ENCODE measurements at places on chromosomes 4 and X.

GRCh38 chr4:119264743-119265142, 52.2 kb downstream of the USP53 start:
- DNase-seq: no peak

DNA sequence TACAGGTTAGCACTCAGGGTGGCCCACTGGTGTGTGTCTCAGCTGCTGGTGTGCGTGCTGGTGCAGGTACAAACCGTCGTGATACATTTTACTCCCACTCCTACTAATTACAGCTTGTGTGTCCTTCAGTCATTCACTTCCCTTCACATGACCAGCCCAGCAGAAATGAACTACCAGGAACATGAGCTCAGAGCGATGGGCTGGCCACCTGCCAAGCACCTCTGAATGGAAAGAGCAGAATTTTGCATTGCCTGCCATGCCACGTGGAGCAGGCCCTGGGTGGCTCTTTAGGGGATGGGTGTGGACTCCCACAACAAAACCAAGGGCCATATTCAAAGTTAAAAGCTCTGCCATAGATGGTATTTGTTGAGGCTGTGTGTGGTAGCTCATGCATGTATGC, 58.9 kb upstream of the PGM2 start:
- DNase-seq: peak; percentile 8

- no peak for DNase-seq
These were observed 32.3 kb downstream of the BLOC1S4 start for GRCh38 chr4:6748286-6748685.

- no peak for DNase-seq
These were observed 50.4 kb upstream of the PRPS1 start for GRCh38 chrX:107577933-107578332.

- DNase-seq: no peak
These were observed 288.6 kb upstream of the LDB2 start for GRCh38 chr4:17187003-17187402.

DNA sequence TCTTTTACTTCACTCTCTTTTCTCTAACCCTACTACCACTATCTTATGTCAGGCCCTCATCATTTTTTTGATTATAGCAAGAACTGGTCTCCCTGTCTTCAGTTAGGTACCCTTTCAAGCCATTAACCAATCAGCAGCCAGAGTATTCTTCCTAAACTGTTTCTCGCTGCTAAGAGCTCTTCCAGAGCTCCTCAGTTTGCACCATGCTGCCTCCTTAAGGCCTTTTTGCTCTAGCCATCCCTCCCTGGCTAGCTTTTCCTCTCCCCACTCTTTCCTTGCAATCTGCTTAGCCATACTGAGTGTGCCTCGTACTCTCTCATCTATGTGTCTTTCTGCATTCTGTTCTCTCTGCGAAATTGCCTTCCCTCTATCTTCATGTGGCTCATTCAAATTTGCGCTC, 32.9 kb downstream of the KIF4A start:
- no peak for DNase-seq

- no peak for DNase-seq
These were observed 40.3 kb downstream of the HDAC8 start for GRCh38 chrX:72532366-72532765.

GRCh38 chr4:30882995-30883675, 163.0 kb downstream of the PCDH7 start:
- DNase-seq: no peak

DNA sequence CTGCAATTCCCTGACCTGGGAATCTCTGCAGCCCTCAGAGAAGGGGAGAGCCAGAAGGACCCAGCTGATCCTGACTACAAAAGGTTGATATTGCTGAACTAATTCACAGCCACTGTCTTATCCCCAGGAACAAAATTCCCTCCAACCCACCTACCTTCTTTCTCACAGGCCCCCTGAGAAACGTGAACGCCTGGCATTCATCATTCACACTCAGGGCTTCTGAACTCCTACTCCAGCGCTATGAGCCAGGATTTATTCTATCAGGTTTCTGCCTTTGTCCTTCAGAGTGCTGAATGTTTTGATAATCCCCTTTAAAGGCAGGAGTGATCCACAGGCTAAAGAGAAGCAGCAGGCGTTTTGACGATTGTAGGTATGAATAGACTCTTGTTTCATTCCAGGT, 76.5 kb downstream of the KCNIP4 start:
- DNase-seq: no peak

DNA sequence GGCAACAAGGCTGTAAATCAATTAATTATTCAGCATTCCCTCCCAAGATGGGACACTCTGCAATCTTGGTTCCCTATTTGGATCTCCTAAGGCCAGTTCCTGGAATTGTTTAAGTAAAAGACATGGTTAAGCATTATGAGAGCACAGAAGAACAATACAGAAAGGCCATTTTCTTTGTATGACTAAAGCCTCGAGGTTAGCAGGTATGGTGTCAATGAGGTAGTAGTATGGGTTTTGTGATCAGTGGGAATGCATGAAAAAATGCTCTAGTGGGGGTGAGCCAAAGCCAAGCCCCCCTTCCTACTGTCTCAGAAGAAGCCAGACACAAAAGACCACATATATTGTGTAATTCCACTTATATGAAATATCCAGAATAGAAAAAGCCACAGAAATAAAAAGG, 61.7 kb upstream of the S100G start:
- no peak for DNase-seq

GRCh38 chr4:28682847-28683246, 1822.2 kb downstream of the STIM2 start:
- DNase-seq: no peak

DNA sequence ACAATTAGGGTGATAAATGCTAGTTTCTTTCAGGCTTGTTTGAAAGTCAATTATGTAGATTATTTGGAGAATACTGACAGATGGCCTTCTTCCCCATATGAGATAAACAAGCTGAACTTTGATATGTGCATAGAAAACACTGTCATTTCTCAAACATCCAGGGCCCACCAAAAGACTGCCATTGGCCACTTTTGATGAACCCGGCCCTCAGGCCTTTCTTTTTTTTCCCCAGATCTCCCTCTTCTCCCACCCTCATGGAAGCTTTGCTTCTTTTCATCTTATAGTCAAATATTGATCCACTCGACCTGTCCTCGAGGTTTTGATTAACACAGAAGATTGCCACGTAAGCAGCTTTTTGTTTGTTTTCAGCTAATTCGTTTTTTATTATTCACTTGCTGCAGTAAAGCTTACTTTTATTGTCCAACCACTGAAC, 377.4 kb downstream of the SMARCA1 start:
- DNase-seq: no peak

GRCh38 chr4:13797061-13797460, 169.5 kb upstream of the BOD1L1 start:
- no peak for DNase-seq

DNA sequence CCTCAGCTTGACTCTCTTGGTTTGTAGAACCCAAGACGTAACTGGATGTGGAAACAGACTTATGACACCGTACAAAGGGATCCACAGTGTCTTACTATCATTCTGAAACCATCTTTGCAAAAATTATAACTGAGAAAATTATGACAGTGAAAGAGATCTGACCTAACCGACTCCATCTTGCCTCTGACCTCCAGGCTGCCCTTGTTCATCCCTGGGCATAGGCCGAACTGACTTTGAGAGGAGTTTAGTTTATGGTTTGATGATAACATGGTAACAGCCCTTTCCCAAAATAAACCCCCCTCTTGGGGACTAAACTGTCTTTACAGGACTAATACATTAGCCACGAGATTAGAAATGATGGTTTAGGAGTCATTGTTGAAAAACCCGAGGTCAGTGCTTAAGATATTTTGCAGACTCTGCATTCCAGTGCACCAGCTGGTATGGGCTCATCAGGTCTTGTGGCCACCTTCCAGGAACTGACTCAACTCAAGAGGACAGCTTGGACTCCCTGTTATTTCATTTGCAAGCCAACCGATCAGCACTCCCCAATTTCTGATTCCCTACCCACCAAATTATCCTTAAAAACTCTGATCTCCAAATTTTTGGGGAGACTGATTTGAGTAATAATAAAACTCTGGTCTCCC, 49.6 kb downstream of the CASP3 start:
- DNase-seq: no peak

DNA sequence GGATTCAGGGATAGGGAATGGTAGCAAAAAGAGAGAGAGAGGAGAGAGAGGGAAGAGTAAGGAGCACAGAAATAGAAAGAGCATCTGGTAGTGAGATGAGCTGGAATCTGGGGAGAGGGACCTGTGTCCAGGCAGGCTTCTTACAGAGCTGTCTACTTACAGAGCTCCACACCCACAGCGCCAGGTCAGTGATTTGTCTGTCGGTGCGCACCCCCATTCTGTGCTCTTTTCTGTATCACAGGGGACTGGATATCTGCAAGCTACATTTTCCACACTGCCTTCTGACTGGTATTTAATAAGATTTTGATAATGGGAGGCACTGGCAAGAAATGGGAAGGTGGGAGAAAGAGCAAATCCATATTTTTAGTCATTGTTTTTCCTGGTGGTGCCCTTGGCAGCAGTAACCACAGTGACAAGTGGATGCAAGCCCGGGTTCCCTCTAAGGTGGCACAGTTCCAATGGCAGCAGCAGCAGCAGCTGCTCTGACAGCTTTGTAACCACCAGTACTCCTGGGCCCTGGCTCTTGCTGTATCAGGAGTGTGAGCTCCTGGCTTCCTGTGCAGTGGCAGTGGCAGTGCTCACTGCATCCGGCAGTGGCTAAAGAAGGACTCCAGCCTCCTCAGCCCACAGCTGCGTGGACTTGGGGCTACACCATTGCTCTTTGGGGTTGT, 300.5 kb downstream of the TRIML1 start:
- DNase-seq: no peak

DNA sequence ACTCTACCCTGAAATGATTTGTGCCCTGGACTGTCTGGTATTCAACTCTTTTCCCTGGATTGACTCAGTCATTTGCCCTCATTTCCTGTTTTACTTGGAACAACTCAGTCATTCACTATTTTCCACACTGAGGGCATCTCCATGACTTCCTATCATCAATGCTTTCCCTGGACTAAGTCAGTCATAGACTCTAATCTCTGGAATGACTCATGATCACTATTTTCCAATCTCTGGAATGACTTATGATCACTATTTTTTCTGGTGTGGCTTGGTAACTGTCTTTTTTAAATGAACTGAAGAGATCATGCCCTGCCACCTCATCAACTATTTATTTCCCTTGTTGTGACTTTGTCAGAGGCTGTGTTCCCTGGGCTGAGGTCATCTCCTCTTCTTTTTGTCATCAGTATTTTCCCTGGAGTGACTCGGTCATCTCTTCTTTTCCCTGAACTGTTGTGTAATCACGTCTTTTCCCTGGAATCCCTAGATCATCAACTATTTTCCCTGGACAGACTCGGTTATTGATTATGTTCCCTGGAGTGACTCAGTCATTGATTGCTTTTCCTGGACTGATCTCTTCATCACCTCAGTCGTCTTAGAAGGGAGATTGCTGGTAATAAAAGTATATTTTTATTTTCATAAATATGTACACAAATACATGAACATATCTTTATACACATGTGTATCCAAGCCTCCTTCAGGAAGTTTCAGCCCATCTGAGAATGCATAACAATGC, 327.1 kb upstream of the VCX start:
- no peak for DNase-seq

DNA sequence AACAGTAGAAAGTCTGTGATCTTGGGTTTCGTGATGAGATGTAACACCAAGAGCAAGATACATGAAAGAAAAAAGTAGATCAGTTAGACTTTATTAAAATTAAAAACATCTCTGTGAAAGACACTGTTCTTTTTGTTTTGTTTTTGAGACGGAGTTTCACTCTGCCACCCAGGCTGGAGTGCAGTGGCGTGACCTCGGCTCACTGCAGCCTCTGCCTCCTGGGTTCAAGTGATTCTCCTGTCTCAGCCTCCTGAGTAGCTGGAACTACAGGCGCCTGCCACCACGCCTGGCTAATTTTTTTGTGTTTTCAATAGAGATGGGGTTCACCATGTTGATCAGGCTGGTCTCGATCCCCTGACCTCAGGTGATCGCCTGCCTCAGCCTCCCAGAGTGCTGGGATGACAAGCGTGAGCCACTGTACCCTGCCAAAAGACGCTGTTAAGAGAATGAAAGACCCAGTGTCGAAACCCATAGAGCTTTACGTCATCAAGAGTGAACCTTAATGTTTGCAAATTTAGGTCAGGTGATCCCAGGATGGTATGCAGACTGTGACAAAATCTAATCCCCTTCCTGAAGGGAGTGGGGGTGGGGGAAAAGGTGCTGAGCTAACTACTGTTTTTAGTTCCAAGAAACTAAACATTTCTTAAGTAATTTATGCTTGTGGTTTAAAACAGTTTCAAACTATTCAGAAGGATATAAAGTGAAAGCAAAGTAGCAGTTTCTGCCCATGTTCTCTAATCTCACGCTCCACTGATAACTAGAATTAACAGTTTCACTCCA, 8.0 kb downstream of the OFD1 start:
- no peak for DNase-seq

GRCh38 chrX:55867181-55867651, 149.7 kb downstream of the RRAGB start:
- DNase-seq: no peak

DNA sequence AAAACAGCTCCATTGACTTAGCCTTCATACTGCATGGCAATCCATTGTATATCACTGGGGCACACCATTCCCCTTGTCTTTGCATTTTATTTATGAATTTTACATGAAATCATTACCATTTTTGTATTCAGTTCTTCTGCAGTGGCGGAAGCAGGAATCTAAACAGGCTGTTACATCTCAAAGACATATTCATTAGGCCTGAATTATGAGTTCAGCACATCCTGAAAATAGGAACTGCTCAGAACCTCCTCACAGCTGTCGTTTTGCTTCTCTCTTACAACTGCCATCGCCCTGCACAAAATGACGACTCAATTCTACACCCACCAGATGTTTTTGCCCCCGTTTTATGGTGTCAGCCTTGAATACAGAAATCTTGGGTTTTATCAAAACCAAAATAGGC, 474.4 kb upstream of the MAGEB18 start:
- no peak for DNase-seq
